ENCODE measurements at places on chromosomes 7 and 10. TPM values are rescaled to one million over a fixed set of nuclear protein-coding genes. Genes with fewer than 3 reads are reported as not detected.

Gene GPR85
- 0.32 TPM for total RNA-seq

Gene SPDYE2
- total RNA-seq: not detected

Gene AKR1C4
- total RNA-seq: not detected

Gene GIMAP7
- 41.8 TPM for total RNA-seq

Gene SPDYE16
- 0.48 TPM for total RNA-seq

Gene TMEM139
- total RNA-seq: 0.32 TPM

Gene GDI2
- 161 TPM for total RNA-seq

DNA sequence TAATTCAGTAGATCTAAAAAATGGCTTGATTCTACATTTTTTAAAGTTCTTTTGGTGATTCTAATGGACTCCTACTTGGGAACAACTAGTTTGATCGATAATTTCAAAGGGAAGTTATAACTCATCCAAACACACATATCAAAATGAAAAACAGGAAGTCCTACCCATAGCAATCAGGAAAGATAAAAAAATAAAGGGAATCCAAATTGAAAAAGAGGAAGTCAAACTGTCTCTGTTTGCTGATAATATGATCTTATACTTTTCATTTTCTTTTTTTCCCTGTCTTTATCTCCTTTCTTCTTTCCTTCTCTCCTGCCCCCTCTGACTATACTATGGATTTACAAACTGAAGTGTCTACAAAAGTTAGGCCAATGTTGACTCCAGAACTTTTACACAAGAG, 118.8 kb downstream of the IQUB start:
- H3K27ac ChIP-seq: no peak overlapping the region
- no peaks in the 10 kb centered on the region for H3K36me3 ChIP-seq
- H3K27me3 ChIP-seq: no peaks in the 10 kb centered on the region

- no peaks in the 10 kb centered on the region for H3K36me3 ChIP-seq
- DNase-seq: no peak
- H3K27ac ChIP-seq: no peak overlapping the region
- no peaks in the 10 kb centered on the region for H3K27me3 ChIP-seq
- no peaks in the 10 kb centered on the region for H3K4me1 ChIP-seq
- no peak overlapping the region for H3K4me3 ChIP-seq
Measured at GRCh38 chr7:110988890-110989501, 101.9 kb upstream of the LRRN3 start.

- H3K4me1 ChIP-seq: no peaks in the 10 kb centered on the region
- H3K4me3 ChIP-seq: no peak overlapping the region
- DNase-seq: peak; percentile 21
Measured at GRCh38 chr7:100163006-100163531, 4.5 kb upstream of the TRAPPC14 start.

GRCh38 chr7:155597753-155598140, 46.7 kb upstream of the RBM33 start:
- no peak overlapping the region for H3K27ac ChIP-seq
- H3K36me3 ChIP-seq: no peaks in the 10 kb centered on the region
- H3K4me1 ChIP-seq: no peaks in the 10 kb centered on the region
- no peak for DNase-seq
- H3K27me3 ChIP-seq: no peaks in the 10 kb centered on the region

GRCh38 chr7:128861957-128862570, 592 bp upstream of the ATP6V1F start:
- H3K4me1 ChIP-seq: no peaks in the 10 kb centered on the region
- H3K27me3 ChIP-seq: no peaks in the 10 kb centered on the region
- DNase-seq: no peak
- H3K27ac ChIP-seq: no peak overlapping the region
- no peaks in the 10 kb centered on the region for H3K36me3 ChIP-seq
- H3K4me3 ChIP-seq: no peak overlapping the region

GRCh38 chr7:66076462-66077329, 1.1 kb downstream of the ASL start:
- H3K27me3 ChIP-seq: no peaks in the 10 kb centered on the region
- no peak for DNase-seq
- H3K27ac ChIP-seq: no peak overlapping the region
- no peaks in the 10 kb centered on the region for H3K4me1 ChIP-seq
- peak overlapping the region; percentile 87 for H3K4me3 ChIP-seq
- no peaks in the 10 kb centered on the region for H3K36me3 ChIP-seq

DNA sequence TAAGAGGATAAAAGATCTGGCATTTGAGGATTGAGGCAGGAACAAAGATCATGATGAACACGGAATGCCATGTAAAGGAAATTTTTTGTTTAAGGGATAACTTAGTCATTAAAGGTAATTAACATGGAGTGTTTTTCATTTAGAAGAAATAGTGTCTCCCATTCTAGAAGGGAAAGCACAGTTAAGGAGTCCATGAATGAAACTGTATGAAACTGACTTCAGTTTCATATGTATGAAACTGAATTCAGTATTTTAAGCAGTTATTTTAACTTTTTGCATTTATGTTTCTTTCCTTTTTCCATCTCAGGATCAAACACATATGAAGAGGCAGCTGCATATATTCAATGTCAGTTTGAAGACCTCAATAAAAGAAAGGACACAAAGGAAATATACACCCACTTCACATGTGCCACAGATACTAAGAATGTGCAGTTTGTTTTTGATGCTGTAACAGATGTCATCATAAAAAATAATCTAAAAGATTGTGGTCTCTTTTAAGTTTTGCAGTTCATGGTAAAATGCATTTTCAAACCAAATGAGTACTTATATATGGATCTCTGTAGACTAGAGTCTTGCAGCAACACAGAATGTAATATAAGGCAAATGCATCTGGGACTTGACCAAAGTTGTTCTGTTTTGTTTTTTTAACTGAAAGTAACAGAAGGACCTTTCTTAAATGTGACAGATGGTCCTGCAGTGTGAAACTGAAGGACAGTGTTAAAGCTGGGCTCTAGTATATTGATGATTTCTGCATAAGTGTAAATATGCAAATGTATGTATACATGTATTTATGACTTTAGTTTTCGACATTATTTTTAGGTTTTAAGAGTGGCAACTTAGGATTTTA, 82.6 kb downstream of the GNAI1 start:
- H3K27me3 ChIP-seq: no peaks in the 10 kb centered on the region
- no peak overlapping the region for H3K4me3 ChIP-seq
- H3K4me1 ChIP-seq: no peaks in the 10 kb centered on the region
- DNase-seq: no peak

DNA sequence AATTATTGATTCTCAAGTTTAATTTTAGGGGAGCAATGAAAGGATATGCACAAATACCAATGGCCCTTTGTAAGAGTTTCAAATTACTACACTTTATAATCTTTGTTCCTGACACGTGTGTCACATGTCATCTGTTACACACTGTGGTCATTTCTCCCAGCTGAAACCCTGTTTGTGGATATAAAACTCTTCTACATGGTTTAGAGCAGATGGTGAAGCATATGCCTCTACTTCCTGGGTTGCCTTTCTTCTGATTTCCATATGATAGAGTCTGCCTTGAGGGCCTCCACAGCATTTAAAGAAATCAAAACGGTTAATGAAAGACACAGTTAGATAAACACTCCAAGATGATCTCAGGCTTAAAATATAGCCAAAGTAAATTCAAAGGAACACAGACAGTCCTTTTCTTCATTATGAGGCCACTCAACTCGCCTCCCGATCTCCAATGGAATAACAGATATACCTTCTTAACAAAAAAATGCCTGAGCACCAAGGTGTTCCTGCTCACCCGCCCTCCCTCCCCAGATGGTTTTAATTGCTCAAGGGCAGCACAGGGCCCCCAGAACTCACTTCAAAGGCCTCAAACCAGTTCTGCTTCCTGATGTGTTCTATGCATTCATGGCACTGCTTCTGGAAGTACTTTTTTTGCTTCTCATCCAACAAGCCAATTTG, 75.0 kb downstream of the CPVL start:
- no peak overlapping the region for H3K4me3 ChIP-seq
- DNase-seq: no peak
- H3K27ac ChIP-seq: no peak overlapping the region
- no peaks in the 10 kb centered on the region for H3K27me3 ChIP-seq
- H3K4me1 ChIP-seq: no peaks in the 10 kb centered on the region

DNA sequence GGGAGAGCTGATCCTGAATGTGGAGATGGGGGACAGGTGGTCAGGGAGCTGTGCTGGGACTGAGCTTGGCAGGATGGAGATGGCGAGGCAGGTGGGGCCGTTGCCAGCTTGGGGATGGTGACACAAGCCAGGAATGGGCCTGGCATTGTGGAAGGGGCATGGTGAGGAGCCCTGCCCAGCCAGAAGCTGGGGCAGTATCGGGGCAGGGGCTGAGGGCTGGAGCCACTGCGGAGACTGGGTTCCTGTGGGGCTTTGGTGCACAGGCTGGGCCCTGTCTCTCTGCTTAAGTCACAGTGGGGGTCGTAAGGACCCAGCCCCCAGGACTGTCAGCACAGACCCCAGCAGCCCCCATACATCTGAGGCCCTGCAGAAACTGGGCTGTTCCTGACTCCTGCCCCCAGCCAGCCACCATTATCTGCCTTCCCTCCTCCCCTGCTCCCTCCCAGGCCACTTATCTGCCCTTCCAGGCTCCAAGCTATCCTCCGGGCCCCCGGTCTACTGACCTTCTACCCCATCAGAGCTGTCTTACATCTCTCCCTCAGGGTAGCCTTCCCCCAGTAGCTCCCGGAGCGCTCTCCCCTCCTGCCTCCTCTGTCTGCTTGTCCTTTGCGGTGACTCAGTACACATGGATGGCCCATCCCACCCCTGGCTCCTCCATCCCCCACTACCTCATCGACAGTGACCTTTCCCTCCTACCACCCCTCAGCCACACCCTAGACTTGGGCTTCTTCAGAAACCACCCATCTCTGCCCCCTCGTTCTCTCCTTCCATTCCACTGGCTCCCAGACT, 44.2 kb downstream of the PPIF start:
- no peak overlapping the region for H3K27ac ChIP-seq
- H3K27me3 ChIP-seq: no peaks in the 10 kb centered on the region
- no peak overlapping the region for H3K4me3 ChIP-seq
- H3K36me3 ChIP-seq: no peaks in the 10 kb centered on the region
- no peak for DNase-seq

DNA sequence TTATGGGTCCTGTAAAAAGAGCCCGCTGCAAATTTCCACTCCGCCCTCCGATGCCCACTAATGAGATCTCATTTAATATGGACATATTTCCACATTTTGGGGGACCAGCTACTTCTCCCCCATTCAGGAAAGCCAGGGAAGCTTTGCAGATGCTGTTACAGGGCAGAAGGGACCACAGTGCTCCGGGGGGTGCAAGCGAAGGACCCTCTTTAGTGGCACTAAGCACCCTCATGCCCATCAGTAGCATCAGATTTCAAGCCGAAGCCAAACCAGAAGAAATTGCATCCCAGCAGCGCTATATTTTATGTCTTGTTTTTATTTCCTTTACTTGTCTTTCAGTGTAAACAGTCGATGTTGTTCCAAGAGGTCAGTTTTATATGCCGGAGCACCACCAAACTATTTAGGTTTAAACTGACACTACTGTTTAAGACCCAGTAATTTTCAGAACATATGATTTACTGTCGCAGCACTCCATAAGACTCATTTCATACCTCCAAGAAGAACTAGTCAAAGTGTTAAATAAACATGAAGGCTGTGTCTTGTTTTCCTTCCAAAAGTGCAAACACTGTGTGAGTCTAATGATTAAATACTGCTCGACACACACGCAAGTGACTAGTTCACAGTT, 122.2 kb upstream of the MGMT start:
- H3K27me3 ChIP-seq: no peaks in the 10 kb centered on the region

DNA sequence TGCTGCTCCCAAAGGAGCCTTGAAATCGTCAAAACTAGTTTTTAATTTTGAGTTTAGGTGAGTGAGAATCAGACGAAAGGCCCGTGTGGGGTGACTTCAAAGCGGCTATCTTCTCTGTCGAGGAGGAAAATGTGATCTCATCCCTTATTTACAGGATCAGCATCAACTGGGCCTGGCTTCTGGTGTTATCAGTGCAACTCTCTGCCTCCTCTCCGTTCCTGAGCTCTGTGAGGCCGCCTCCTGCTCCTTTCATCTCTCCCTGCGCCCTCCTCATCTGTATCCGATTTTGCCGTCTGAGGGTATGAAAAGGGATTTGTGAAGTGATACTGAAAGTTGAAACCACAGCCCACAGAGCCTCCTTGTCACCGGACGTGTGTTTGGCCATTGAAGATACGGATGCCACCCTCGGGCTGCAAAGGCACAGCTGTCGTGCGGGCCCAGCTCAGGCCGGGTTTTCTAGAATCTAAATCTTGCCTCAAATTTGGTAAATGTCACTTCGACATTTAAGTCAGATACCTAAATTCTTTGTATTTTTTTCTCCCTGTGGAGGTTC, 408.7 kb upstream of the ADARB2 start:
- no peak overlapping the region for H3K4me3 ChIP-seq
- no peaks in the 10 kb centered on the region for H3K36me3 ChIP-seq
- no peaks in the 10 kb centered on the region for H3K4me1 ChIP-seq
- no peaks in the 10 kb centered on the region for H3K27me3 ChIP-seq

DNA sequence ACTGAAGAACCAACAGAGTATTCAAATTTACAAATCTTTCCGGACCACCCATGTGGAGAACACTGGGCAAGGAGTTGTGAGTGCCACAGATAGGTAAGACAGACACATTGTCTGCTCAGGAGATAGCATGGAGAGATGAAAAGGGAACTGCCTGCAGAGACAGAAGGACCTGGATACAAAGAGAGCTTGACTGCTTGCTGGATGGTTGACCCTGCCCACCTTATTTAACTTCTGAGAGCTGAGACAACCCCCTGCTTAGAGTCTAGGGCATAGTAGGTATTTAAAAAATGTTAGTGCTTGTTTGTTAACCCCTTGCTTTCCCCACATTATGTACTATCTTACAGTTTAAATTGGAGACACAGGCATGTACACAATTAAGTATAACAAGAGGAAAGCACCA, 314.1 kb downstream of the THSD7A start:
- DNase-seq: no peak
- no peak overlapping the region for H3K27ac ChIP-seq
- H3K4me1 ChIP-seq: no peaks in the 10 kb centered on the region
- no peaks in the 10 kb centered on the region for H3K36me3 ChIP-seq

GRCh38 chr10:7561216-7561893, 105.4 kb downstream of the ITIH5 start:
- H3K4me3 ChIP-seq: no peak overlapping the region
- H3K36me3 ChIP-seq: no peaks in the 10 kb centered on the region
- no peak overlapping the region for H3K27ac ChIP-seq
- H3K4me1 ChIP-seq: peaks cover 2% of the 10 kb centered on the region

GRCh38 chr10:73097305-73097670, 622 bp upstream of the P4HA1 start:
- peak overlapping the region; percentile 77 for H3K4me3 ChIP-seq
- H3K36me3 ChIP-seq: no peaks in the 10 kb centered on the region
- no peaks in the 10 kb centered on the region for H3K27me3 ChIP-seq
- H3K27ac ChIP-seq: peak overlapping the region; percentile 66

DNA sequence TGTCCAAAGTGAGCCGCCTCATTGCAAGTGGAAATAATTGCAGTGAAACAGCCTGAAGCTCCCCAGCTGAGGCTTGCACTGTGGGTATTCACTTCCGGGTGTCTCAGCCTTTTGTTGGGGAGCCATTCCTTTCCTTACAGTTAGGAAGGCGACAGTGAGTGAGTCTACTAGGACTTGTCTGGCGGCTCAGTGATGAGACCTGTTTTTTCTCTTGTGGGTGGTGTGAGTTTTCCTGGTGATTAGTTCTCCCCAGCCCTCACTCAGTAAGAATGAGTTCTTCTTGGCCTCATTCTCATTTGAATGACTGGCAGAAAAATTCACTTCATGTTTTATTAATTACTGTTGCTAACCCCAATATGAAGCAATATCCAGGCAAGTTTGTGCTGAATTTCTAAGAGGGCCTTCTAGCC, 2.6 kb downstream of the PGAM1 start:
- no peak for DNase-seq
- no peaks in the 10 kb centered on the region for H3K27me3 ChIP-seq
- H3K36me3 ChIP-seq: peaks cover 5% of the 10 kb centered on the region
- H3K27ac ChIP-seq: no peak overlapping the region
- H3K4me1 ChIP-seq: no peaks in the 10 kb centered on the region
- no peak overlapping the region for H3K4me3 ChIP-seq

GRCh38 chr10:130553826-130554225, 417.6 kb downstream of the GLRX3 start:
- no peaks in the 10 kb centered on the region for H3K27me3 ChIP-seq
- H3K4me3 ChIP-seq: no peak overlapping the region
- DNase-seq: no peak
- no peaks in the 10 kb centered on the region for H3K36me3 ChIP-seq

Data from aorta (tissue), 5 donors.